ENCODE measurements at places on chromosomes 7 and 10.
A peak's percentile ranks its signal among the peaks of the same experiment; 100 is the strongest.

GRCh38 chr10:32060347-32060746 is 4.1 kb upstream of the KIF5B start:
- DNase-seq = no peak

DNA sequence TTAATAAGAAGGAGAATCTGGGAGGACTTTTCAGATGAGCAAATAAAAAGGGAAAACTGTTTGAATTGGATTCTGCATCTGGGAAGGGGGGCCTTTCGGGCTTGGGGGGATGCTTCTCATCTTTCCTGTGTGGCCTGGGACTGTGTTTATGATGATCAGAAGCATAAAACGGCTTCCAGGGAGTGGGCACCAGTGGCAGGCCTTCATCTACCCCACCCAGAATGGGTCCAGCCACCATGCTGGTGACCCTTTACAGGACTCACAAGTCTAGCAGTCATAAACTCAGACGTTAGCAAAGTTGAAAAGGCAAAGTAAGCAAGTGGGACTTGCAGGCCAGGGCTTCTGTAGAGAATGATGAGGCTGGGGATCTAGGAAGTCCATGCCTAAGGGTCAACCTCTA is 198.3 kb upstream of the ZMIZ1 start:
- no peak for DNase-seq

DNA sequence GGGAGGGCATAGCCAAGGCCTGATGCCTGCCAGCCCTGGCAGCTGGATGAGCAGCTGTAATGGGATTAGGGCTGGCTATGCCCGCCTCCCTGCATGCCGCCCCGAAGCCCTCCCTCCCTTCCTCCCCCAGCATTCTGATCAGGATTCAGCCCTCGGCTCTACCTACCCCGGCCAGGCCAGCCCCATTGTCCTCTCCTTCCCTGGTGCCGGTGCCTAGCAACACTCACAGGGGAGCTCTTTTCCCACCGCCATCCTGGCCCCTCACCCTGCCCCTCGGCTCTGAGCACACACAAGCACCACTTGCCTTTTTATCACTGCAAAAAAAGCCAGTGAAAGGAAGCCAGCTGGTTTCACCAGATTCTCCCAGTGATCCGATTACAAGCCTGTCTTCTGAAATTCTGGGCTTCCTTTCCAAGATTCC is 9.0 kb upstream of the ADCYAP1R1 start:
- no peak for DNase-seq

GRCh38 chr7:94059746-94060145 is 55.6 kb upstream of the BET1 start:
- DNase-seq = peak; percentile 94

GRCh38 chr7:51633596-51633995 is 317.0 kb upstream of the COBL start:
- no peak for DNase-seq

DNA sequence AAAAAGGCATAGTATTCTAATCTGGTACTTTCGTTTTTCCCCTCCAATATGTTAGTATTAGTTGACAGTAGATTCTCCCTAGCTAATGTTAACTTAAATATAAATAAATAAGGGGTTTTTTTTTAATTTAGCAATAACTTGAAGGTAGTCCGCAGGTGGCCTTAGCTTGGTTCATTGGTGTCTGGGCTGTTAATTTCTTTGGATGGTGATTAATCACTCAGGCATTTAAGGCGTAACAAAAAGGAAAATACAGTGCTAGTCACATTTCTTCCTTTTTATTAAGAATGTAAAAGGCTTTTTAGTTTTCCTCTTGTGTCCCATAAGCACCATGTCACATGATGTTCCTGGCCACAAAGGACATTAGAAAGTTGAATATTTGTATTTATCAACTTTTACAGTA is 161.0 kb upstream of the POT1 start:
- DNase-seq = no peak

DNA sequence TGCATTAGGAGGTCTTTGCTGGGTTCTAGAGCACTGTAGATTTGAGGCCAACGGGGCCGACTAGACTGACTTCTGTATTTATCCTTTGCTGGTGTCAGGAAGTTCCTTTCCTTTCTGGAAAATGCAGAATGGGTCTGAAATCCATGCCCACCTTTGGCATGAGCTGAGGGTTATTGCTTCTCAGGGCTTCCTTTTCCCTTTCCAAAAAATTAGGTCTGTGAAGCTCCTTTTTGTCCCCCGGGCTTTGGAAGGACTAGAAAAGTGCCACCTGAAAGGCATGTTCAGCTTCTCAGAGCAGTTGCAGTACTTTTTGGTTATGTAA is 675 bp downstream of the IL6 start:
- DNase-seq = no peak

GRCh38 chr7:110307776-110308175 is 783.2 kb upstream of the LRRN3 start:
- DNase-seq = no peak

DNA sequence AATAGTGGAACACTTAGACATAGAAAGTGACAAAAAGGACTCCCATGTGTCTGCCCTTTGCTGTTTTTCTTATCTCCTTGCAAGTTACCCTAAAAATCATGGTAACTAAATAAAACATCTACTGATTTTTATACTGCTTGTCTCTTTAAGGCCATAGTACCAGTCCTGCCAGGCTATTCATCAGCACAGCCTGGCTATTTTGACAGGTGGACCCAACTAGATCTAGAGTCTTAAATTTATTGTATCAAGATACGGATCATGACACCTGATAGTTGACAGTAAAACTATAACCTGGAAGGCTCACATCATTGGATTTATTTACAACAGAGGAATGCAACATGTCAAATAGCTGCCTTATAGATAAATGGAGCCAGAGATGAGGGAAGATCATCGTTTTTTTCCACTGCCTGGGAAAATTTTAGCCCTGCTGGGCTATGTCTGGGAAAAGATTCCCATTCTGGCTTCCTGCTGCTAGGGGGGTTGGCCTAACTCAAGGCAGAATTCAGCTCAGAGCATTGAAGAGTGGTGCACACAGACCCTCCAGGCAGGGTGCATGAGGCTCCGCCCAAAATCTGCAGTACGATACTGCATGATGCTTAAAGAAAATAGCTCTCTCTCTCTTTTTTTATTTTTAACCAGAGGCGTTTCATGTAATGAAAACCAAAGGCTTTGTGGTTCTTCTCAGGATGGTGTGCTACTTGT is 292.0 kb upstream of the FZD8 start:
- DNase-seq = no peak

DNA sequence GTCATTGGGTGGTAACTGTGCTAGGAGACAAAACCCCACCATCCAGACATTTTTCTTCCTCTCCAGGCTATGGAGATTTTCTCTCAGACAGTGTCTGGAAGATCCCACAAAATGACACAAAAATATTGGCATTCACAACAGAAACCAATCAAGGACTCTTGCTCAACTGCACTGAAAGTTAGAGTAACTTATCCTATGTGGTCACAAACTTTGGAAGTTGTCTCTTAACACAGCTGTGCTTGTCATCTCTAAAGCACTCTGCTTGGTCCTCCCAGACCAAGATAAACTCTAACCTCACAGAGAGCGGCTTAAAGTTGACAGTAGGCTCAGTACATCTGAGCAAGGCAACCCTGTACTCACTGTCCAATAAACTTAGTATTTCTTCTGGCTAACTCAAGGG is 74.9 kb downstream of the AKR1C4 start:
- DNase-seq = no peak

GRCh38 chr10:15141136-15142054 is 27.1 kb downstream of the NMT2 start:
- no peak for DNase-seq

- DNase-seq = no peak
Observed at GRCh38 chr7:151863386-151864079, 13.4 kb downstream of the PRKAG2 start.

DNA sequence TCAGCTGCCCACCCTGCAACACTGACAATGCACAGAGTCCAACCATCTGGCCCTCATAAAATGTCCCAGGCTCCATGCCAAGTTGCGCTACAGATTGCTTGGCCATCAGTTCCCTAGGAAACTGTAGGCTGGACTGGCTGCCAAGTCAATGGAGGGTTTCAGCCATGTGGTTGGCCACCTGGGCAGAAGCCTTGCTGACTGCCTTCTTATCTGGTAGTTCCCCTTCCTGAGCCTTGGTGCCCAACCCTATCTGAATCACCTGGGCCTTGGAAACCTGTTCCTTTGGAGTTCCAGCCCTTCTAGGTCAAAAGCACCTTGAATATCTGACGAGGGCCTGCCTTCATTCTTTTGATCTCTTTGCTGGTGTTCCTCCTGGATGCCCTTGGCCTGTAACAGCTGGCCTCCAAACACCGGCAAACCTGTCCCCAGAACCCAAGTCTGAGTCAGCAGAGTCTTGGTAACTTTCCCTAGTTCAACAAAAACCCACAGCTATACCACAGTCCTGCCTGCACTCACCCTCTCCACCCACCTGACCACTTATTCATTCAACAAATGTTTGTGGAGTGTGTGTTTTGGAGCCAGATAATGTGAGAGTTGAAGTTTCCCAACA is 37.4 kb upstream of the KDM7A start:
- DNase-seq = no peak

DNA sequence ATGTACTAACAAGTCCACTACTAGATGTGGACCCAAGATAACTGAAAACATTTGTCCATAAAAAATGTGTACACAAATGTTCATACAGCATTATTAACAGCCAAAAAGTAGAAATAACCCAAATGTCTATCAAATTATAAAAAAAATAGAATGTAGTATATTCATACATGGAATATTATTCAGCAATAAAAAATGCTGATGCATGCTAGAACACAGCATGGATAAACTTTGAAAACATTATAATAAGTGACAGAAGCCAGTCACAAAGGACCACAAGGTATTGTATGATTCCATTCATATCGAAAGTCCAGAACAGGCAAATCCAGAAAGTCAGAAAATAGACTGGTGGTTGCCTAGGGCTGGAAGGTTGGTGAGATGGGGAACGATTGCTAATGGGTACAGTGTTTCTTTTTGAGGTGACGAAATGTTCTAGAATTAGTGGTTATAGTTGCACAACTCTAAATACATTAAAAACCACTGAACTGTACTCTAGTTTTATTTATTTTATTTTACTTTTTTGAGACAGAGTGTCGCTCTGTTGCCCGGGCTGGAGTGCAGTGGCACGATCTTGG is 43.3 kb upstream of the ANLN start:
- DNase-seq = no peak

DNA sequence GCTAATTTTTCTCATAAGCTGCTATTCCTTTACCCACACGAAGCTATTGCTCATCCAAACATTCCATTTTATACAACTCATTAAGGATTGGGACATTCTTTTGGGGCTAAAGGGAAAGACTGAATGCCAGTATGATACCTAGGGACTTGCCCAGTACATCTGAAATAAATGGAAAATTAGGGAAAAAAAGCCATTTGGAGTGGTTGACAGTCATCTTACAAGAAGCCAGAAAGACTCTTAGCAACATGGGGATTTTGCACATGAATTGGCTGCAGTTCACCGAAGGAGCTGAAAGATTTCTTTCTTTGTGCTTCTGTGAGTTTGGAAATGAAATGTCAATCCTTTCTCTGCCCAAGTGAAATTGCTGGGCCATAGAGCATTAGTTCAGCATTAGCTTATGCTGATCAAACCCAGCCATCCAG is 43.3 kb upstream of the MTURN start:
- DNase-seq = no peak

DNA sequence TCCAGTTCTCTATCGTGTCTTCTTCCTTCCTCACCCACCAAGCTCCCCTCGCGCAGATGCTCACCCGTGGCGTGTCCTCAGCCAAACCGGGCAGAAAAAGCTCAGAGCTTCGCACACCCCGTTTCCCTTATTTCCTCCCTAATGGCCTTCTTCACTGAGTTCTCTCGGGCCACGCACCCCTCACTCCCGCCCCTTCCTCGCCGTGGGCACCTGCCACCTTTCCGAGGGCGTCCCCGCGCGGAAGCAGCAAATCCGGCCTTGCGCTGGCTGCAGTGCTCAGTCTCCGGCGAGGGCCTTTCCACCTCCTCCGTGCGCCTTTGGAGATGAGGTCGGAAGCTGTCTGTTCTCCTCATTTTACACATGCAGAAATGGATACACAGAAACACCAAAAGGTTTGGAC is 12.4 kb upstream of the CALML3 start:
- DNase-seq = no peak

DNA sequence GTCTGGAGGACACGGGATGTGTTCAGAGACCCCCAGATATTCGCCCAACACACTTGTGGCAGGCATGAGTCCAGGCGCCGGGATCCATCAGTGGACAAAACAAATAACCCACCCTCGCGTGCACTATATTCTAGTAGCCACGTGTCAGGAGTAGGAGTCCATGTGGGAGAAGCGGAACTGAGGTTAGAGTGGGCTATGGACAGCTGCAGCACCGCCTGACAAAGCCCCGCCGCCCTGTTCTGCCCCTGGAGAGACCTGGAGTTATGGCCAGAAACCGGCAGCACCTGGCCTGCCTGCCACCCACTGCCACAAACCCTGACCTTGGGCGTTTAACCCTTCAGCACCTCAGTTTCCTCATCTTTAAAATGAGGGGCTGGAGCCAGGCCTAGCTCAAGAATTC is 181.0 kb upstream of the RNF32 start:
- DNase-seq = no peak

DNA sequence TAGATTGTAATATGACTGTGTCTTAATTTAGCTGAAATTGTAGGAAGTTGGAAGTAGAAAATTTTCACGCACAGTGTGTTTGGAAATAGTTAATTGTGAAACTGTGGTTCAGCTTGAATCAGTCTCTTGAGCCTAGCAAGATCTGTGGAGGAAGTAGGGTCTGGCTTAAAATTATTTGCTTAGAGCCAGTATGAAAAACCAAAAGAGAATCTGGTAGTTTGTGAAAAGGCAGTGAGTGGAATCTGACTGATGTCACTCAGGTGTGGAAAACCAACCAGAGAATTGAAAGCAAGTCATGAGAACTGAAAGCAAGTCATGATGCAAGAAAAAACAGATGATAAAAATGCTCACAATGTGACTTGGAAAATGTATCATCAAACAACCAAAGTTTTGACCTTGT is 11.5 kb downstream of the LIPJ start:
- DNase-seq = no peak

DNA sequence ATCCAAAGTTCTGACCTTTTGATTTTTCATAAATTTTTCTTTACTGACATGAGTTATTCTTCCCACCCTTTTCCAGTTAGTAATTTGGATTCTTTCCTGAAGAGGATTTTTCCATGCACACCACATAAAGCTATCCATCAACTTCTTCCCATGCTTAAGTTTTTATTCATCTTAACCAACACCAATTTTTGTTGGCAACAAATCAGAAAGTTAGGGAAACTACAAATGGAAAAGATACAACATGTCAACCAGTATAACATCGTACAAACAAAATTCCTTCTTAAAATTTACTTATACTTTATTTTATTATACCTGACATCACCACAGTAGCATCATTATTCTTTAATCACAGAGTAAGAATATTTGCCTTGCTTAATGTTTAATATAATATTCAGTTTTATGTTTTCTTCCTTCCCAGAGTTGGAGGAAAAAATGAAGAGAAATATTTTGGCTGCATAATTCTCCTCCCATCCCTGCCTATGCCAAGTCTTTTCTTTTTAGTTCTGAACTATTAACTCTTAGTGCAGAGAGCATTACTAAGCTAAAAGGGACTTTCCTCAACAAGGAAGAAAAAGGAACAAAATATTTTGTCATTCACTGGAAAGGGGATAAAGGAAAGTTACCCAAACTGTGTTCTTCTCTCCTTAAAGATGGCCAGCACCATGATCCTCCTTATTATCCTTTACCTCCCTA is 67.5 kb upstream of the MEOX2 start:
- DNase-seq = no peak

- no peak for DNase-seq
Observed at GRCh38 chr7:151391358-151391730, 18.5 kb downstream of the WDR86 start.

All from NCI-H460 (cell line).